ENCODE measurements at places on chromosomes 16 and 17.

- no peak for DNase-seq
These were observed 92.2 kb downstream of the CMC2 start for GRCh38 chr16:80914379-80915078.

DNA sequence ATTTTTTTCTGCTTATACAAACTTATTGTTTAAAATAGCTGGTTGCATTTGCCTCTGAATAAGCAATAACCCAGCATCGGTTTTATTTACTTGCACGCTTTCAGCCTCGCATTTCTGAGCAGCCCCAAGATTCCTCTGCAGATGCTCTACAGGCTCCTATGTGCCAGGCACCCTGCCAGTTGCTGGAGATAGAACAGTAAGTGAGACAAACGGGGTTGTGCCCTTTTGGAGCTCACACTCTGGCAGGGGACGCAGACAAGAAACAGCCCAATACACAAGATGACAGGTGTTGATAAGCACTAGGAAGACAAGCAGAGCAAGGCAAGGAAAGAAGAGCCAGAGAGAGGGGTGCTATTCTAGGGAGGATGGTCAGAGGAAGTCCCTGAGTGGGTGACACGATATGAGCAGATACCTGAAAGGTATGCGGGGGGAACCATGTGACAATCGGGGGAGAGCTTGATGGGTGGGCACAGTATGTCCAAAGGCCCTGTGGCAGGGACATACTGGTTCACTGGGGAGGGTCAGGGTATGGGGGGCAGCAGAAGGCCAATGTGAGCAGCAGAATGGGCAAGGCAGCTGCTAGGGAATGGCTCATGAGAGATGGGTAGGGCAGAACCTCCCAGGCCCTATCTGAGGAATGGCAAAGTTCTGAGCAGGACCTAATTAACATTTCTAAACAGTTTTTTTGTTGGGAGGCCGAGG is 18.7 kb upstream of the ADORA2B start:
- no peak for DNase-seq

GRCh38 chr17:62713086-62713881 is 85.8 kb downstream of the MRC2 start:
- DNase-seq, result no peak

DNA sequence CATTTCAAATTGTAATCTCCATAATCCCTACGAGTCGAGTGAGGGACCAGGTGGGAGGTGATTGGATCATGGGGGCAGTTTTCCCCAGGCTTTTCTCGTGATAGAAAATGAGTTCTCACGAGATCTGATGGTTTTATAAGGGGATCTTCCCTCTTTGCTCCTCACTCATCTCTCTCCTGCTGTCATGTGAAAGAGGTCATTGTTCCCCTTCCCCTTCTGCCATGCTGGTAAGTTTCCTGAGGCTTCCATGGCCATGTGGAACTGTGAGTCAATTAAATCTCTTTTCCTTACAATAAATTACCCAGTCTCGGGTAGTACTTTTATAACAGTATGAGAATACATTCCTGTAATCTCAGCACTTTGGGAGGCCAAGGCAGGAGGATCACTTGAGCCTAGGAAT is 76.7 kb upstream of the MARCHF10 start:
- no peak for DNase-seq

DNA sequence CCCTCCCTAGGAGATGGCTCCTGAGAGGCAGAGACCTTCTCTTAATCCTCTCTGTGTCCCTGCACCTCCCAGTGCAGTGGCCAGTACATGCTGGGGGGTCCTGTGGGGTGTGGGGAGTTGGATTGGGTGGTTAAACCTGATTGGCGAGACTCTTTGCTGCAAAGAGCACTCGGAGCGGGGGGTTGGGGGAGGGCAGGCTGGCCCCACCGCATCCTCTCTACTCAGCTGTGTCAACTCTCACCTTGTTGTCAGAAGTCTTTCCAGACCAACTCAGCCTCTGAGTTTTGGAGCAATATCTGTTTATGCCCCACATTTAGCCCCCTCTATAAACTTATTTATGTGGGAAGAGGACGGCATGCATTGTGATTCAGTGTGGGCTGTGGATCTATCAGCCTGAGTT is 40.0 kb downstream of the SMARCE1 start:
- DNase-seq, result no peak

- no peak for DNase-seq
These were observed 5.8 kb upstream of the CBX4 start for GRCh38 chr17:79844869-79845600.

DNA sequence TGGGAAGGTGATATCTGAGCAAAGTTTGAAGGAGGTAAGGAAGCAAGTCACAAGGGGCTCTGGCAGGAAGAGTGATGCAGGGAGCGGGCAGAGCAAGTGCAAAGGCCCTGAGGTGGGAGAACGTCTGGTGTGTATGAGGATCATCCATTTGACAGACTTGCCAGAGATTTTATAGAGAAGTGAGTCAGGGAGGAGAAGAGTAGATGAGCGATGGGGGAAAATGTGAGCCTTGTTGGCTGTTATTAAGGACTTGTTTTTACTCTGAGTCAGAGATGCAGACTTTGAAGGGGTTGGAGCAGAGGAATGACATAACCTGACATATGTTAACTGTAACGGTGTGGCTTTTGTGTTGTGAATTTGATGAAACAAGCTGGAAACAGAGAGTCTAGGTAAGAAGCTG is 3.5 kb upstream of the CLEC10A start:
- no peak for DNase-seq

DNA sequence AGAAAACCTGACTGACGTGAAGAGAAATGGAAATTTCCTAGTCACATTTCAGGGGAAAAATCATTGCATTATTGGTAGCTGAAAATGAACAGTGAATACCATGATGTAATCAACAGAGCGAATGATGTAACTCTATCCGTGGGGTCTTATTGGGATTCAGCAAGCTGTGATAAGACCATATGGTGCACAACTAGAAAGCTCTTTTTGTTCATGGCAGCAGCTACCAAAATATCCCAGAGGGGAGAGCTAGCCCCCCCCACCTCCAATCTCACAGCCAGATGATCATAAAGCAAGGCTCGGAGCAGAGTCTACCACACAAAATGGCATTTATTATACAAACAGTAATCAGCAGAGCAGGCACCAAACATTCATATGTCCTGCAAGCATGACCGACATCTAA is 22.2 kb upstream of the DNAH17 start:
- DNase-seq, result no peak
